ENCODE measurements at places on chromosomes 13 and 19. TPM values are rescaled to one million over a fixed set of nuclear protein-coding genes. Genes with fewer than 3 reads are reported as not detected.
A peak's percentile ranks its signal among the peaks of the same experiment; 100 is the strongest.

TFDP1 gene
- polyA plus RNA-seq = 22.3 TPM

- no peak for DNase-seq
Measured at GRCh38 chr19:16190198-16190597, 5.0 kb downstream of the FAM32A start.

GRCh38 chr19:17706750-17707181, 12.5 kb upstream of the MAP1S start:
- peak; percentile 34 for DNase-seq

FFAR2 gene
- polyA plus RNA-seq = 2.5 TPM

GRCh38 chr13:58960888-58961287, 1202.8 kb downstream of the DIAPH3 start:
- DNase-seq = no peak

DNA sequence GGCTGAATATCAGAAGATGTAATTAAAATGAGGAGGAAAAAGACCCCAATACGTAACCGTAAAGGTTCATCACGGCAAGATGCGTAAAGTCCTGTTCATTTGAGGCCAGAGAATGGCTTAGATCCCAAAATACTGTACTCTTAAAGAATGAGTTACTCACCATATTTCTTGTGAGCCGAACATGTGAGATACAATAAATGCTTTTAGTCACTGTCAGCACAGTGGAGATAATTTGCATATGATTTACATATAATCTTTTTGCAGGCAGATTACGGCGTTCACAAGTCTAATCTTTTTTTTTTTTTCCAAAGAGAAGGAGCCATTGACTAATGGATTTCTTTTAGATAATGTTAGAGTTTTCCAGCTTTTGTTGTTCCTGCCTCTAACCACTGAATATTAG, 28.4 kb downstream of the AMER2 start:
- no peak for DNase-seq

OR4F17 gene
- not detected for polyA plus RNA-seq

PNMA8B gene
- 1.1 TPM for polyA plus RNA-seq

DNA sequence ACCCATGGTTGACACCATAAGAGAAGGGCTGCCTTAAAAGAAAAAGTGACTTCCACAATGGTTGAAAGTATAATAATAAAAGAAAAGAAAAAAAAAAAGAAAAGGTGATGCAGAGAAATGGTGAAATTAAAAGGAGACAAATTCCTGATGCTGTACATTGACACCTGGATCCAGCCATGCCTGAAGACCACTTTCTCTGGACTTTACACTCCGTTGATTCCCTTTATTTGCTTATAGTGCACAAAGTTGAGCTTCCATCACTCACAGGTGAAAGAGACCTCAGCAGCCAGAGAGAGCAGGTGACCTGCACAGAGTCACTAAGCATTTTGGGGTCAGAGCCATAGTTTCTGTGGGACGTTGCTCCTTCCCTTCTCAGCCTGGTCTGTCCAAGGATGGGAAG, 12.2 kb upstream of the OR10H5 start:
- no peak for DNase-seq

GRCh38 chr19:19460761-19461265, 54.5 kb downstream of the TSSK6 start:
- DNase-seq = no peak

FGF21 gene
- not detected for polyA plus RNA-seq

TMEM255B gene
- polyA plus RNA-seq = 13.6 TPM

GRCh38 chr19:932648-933552, 7.1 kb downstream of the ARID3A start:
- DNase-seq = no peak
